Panc1 (cell line): ENCODE measurements at places on chromosomes 4 and X. TPM values are rescaled to one million over a fixed set of nuclear protein-coding genes. Genes with fewer than 3 reads are reported as not detected.

GRCh38 chr4:12929784-12930183 is 554.4 kb downstream of the RAB28 start:
- DNase-seq, result no peak

GRCh38 chrX:48894891-48895290 is 2.7 kb downstream of the TIMM17B start:
- DNase-seq, result no peak

- no peak for DNase-seq
These were observed 13.6 kb upstream of the SEPTIN6 start for GRCh38 chrX:119706616-119707015.

- DNase-seq, result no peak
These were observed 30.5 kb downstream of the TLR8 start for GRCh38 chrX:12936947-12937346.

- DNase-seq, result no peak
These were observed 860 bp upstream of the RPS6KA3 start for GRCh38 chrX:20267607-20267930.

GRCh38 chrX:151985955-151986354 is 11.5 kb upstream of the GABRE start:
- no peak for DNase-seq

- DNase-seq, result no peak
These were observed 7.8 kb downstream of the YIPF6 start for GRCh38 chrX:68506649-68507048.

DNA sequence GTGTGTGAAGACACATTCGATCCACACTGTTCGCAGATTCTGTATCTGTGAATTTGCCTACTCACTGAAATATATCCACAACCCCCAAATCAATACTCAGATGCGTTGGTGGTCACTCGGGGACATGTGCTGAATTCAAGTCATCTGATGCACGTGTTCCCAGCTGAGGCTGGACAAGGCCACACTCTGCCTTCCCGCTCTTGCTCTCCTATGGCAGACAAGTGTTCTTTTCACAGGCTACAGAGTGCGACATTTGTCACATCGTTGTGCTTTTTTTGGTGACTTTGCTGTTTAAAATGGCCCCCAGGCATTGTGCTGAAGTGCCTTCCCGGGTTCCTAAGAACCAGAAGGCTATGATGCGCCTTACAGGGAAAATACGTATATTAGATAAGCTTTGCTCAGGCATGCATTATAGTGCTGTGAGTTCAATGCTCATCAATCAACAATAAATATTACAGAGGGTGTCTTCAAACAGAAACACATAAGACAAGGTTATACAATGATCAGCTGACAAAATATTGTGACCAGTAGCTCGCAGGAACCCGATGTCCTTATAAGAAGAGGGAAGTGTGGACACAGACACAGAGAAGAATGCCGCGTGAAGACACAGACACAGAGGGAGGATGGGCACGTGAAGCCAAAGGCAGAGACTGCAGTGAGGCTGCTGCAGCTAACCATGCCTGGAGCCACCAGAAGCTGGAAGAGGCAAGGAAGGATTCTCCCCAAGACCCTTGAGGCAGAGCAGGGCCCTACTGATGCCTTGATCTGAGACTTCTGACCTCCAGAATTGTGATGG is 42.0 kb downstream of the IRF2 start:
- DNase-seq, result no peak

- no peak for DNase-seq
These were observed 34.8 kb downstream of the MFSD8 start for GRCh38 chr4:127930175-127930574.

- no peak for DNase-seq
These were observed 64.9 kb upstream of the CAMK2D start for GRCh38 chr4:113826421-113826820.

GRCh38 chr4:155889031-155889793 is 14.3 kb upstream of the TDO2 start:
- no peak for DNase-seq

DNA sequence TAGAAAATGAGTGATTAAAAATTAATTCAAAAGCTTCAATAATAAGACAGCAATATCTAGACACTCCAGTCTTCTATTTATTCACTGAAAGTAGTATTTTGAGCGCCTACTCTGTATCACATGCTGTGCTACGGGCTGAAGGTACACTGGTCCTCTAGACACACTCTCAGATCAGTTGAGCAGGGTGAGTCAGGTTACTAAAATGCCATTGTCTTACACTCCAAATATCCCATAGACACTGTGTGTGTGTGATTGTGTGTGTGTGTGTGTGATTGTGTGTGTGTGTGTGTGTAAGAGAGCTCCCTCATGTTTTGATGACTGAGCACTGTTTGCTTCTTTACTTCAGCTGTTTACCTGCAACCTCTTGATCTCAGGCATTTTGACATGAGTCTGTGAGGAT is 342.8 kb upstream of the BOD1L1 start:
- no peak for DNase-seq

DNA sequence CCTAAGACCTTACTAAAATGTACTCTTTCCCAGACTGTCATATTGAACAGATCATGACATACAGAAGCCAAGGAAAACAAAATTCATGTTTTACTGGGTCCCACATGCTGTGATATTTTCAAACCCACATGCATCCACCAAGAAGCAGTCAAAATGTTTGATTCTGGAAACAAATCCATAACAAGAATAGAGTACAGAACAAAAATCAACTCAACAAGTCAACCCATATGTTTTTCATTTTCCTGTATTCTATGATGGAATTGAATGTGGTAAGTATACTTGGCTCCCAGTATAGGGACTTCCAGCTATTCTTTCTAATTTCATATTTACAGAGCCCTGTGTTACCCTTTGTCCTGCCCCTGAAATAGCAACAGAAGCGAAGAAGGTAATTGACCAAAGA is 106.8 kb downstream of the COL25A1 start:
- no peak for DNase-seq

DNA sequence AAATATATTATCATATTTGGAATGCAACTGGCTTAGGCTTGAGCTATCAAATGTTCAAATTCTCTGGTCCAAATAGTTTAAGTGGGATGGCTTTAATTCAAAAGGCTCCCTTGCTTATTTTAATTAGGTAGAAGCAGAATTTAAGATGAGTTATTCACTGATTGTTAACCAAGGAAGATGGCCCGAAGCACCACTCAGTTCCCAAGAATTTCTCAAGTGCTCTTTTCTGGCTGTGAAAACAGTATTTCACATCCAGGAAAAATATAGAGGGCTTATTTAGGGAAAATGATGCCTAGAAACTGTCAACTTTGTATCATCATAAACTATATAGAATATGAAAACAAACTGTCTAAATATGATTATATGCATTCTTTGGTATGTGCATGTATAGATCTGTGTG is 246.5 kb upstream of the SFRP2 start:
- DNase-seq, result no peak

DNA sequence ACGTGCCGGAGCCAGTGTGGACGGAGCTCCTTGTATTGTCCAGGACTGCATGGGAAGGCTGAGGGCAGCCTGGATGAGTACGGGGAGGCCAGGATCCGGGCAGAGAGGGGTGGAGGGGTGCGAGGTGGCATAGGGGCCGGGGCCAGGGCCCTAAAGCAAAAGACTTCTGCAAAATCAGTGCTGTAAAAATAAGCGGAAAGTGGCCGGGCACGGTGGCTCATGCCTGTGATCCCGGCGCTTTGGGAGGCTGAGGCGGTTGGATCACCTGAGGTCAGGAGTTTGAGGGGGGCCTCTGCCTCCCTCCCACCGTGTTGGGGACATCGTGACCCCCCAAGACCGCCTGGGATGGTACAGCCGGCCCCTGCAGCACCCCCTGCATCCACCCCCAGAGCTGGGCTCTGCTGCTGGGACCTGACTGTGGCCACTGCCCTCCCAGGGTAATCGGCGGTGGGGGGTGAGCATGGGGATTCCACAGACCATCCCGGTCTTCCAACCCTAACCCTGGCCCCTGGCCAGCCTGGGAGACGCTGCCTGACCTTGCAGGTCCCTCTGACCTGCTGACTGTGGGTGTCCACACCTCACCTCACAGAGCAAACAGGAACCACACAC is 23.4 kb upstream of the PLCXD1 start:
- no peak for DNase-seq

DNA sequence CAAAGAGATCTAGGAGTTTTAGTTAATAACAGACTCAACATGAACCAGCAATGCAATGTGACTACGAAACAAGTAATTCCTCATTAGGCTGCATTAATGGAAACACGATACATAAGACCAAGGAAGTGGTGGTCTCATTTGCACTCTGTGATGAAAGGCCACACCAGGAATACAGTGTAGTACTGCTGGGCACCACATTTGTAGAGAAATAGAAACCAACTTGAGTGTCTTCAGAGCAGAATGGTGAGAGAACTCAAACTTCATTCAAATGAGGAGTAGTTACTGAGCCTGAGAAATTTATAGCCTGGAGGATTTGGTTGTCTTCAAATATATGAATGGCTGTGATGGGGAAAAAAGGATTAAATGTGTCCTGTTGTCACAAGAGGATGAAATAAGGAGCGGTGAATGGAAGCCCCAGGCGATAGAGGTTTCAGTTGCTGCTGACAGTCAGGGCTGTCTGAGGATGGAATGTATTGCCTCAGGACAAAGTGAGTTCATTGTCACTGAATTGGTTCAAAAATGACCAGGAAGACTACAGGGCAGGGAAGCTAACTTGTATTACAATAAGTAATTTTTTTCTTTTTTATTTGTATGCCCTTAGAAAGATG is 50.9 kb downstream of the NFKB1 start:
- no peak for DNase-seq

- DNase-seq, result no peak
These were observed 133.1 kb downstream of the AKAP4 start for GRCh38 chrX:50067435-50068284.

DNA sequence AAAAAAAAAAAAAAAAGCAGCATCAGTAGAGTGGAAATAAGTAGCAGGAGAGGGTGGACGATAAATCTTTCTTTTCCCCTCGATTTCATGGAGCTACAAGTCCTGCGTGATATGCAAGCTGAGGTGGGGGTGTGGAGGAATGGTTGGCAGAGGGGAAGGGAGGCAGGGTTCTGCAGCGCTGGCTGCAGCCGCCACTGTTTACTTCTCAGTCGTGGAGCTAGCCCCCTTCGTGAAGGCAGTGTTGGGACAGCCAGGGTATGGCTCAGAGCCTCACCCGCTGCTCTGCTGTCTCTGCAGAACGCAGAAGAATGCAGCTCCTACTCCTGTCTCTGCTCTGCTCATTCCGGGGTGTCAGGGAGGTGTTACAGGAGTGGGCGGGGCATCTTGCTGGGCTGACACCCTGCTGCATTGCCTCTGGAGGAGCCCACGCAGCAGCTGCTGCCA is 140.6 kb downstream of the GPM6A start:
- no peak for DNase-seq

- DNase-seq, result no peak
These were observed 877.8 kb downstream of the FAM133A start for GRCh38 chrX:94551831-94552230.

DNA sequence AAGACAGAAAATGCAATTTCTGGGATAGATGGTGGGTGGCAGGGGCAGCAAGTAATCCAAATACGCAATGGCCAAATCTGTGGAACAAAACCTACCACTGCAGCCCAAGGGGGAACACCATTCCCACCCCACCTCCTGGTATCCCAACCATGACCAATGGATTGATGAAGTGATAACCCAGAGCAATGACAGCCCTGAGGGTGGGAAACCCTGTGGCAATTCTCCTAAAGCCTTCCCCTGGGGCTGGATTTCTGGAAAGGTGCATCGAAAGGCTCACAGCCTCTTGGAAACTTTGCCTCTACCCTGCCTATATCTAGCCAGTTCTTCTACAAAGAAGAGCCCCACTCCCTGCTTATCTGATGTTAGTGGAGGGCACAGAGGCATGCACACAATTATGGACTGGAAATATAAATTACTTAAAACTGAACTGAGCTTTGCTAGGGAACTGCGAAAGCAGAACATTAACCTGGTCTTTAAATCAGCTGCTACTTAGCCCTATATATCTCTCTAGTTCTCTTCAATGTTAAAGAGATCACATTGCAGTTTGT is 59.9 kb upstream of the TXK start:
- no peak for DNase-seq

DNA sequence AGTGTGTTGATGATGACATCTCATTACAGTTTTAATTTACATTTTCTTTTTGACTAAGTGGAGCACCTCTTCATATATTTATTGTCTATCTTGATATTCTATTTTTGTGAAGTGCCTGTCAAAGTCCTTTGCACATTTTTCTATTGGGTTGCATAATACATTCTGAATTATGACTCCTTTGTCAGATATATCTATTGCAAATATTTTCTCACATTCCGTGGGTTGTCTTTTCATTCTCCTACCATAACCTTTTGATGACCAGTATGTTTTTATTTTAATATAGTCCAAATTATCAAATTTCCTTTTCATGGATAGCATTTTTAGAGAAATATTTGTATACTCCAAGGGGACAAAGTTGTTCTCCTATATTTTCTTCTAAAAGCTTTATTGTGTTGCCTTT is 126.4 kb downstream of the PJA1 start:
- DNase-seq, result no peak

DNA sequence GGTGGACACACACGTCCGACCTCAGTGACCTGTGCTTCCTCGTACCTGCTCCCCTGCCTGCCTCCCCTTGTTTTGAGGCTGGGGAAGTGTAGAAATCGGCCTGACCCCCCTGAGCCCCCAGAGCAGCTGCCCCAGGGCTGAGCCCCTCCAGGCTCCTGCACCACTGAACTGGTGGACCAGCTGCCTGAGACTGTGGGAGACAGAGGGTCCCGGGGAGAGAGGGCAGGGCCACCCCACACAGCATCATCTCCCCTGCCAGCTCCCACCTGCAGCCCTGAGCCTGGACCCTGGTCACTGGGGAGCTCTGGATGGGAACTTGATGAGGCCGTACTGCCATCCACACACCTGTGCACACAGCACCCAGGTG is 15.0 kb upstream of the NAT8L start:
- DNase-seq, result no peak

- DNase-seq, result no peak
These were observed 962.5 kb downstream of the ADGRL3 start for GRCh38 chr4:62162606-62163005.

- no peak for DNase-seq
These were observed 190.6 kb upstream of the LNX1 start for GRCh38 chr4:53781629-53782457.

GRCh38 chr4:156961196-156962057 is 10.2 kb downstream of the PDGFC start:
- no peak for DNase-seq

DNA sequence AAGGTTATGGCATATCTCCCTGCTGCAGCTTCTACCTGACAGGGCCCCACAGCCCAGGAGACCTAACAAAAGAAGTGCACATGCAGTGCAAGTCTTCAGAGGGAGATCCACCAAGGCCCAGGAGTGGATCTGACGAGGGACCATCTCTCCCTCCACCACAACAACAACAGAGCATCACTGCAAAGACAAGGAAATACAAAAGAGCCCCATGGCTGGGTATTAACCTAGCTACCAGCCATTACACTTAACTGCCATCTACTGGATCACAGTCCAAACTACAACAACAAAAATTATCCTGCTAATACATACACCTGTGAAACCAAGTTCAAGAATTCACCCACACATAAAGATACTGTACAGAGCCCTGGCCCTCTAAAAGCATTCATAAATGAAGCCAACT is 280.2 kb upstream of the SLC7A11 start:
- DNase-seq, result peak; percentile 5

The PTTG2 gene
- not detected for total RNA-seq

The MAMLD1 gene
- total RNA-seq, result 2.1 TPM

The MPP1 gene
- 89.3 TPM for total RNA-seq

The RS1 gene
- total RNA-seq, result not detected

The NPY5R gene
- not detected for total RNA-seq

The DDX53 gene
- not detected for total RNA-seq

The CSN3 gene
- not detected for total RNA-seq

The GLRA2 gene
- total RNA-seq, result not detected

The RCHY1 gene
- total RNA-seq, result 17.1 TPM

The GPR50 gene
- 0.26 TPM for total RNA-seq
